ENCODE measurements at places on chromosomes 11 and 22. TPM values are rescaled to one million over a fixed set of nuclear protein-coding genes. Genes with fewer than 3 reads are reported as not detected.

GRCh38 chr11:66951927-66952337, 6.3 kb downstream of the PC start:
- DNase-seq, result no peak

DNA sequence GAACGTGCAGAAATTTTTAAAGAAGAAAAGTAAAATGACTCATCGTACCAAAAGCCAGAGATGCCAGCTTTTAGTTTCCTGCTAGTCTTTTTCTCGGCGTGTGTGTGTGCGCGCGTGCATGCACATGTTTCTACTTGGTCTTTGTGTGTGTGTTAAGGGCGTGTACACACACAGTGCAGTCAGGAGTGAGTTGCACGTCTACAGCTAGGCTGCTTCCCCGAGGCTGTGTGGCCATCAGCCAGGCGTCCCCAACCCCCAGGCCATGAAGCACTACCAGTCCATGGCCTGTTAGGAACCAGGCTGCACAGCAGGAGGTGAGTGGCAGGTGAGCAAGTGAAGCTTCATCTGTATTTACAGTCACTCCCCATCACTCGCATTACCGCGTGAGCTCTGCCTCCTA, 36.4 kb downstream of the KCNQ1 start:
- no peak for DNase-seq

GRCh38 chr11:73199446-73199845, 18.6 kb upstream of the P2RY2 start:
- no peak for DNase-seq

DNA sequence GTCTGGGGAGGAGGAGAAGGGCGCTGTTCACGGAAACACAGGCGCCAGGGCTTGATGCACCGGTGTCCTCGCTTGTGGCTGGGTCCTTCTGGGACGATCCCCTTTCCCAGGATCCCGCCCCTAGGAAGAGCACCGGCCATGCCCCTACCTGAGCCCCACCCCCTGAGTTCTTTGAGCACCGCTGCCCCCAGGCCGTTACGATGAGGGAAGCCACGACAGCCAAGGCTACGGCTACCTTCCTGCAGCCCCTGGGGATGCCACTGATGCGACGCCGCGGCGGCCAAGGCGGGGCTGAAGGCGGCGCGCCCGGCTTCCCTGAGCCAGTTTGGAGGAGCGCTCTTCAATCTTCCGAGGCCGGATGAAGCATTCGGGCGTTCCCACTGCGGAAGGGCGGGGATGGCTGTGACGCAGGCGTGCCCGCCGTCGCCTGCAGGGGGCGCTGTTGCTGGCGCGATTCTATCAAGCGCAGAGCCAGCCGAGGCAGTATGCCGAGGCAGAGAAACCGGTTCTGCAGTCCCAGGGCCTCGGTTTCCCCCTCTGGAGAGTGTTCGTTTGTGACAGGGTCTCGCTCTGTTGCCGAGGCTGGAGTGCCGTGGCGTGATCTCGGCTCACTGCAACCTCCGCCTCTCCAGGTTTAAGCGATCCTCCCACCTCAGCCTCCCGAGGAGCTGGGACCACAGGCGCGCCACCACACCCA, 9.7 kb upstream of the NEFH start:
- DNase-seq, result peak; percentile 76

- no peak for DNase-seq
Observed at GRCh38 chr11:64034411-64034811, 1.3 kb upstream of the FLRT1 start.

DNA sequence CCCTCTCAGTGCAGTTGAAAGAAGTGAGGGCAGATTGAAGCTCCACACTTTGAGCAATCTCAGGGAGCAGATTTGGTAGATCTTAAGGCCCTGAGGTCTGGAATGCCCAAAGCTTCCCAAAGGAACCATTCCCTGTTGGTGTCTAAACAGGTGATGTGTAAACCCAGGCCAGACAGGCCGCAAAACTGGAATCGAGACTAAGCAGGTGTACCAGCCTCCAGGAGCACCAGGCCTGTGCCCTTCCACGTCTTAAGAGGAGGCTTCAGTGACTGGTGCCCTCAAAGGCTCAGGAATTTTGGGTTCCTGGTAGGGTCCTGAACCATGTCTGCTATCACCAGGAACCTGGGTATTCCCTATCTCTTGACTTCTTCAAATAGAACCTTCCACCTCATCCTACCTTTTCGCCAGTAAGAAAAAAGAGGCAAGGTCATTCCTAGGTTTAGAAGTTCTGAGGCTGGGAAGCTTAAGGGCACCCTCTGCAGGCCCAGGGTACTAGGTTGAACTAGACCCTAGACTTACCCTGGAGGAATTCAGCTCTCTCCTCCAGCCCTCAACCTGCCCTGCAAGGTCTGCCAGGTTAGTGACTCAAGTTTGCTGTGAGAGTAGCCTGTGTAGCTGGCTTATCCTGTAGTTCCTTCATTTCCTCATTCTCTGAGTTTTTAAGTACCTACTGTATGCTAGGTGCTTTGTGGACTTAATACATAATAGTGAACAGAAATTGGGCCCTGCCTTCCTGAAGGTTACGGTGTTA, 100.0 kb upstream of the NNMT start:
- peak; percentile 42 for DNase-seq

DNA sequence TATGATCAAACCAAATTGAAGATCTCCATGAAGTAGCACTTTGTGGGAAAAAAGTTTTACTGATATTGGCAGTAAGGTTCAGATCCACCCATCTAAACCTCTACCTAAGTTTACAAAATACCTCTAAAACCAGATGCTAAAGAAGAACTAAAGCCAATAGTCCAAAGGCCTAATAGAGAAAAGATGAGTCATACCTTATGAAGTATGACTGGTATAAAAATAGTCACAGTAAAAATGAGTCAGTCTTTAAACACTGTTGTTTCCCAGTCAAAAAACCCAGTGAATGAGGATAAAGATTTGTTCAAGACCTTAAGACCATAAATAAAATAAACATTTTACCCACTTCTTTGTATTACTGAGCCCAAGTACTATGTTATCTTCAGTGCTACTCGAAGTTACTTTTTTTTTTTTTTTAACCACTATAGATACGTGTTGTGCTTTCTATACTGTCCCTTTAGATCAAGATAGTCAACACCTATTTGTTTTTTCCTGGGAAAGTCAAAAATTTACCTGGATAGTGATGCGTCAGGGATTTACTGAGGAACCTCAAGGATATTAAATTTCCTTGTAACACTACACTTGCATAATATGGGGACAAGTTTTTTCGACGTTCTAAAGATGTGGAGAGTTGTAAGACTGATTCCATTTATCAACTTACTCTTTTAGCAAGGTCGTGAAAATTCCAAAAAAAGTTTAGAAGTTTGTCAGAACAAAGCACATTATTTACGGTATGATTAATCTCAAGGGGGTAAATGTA, 87.3 kb downstream of the CCDC73 start:
- DNase-seq, result no peak

DNA sequence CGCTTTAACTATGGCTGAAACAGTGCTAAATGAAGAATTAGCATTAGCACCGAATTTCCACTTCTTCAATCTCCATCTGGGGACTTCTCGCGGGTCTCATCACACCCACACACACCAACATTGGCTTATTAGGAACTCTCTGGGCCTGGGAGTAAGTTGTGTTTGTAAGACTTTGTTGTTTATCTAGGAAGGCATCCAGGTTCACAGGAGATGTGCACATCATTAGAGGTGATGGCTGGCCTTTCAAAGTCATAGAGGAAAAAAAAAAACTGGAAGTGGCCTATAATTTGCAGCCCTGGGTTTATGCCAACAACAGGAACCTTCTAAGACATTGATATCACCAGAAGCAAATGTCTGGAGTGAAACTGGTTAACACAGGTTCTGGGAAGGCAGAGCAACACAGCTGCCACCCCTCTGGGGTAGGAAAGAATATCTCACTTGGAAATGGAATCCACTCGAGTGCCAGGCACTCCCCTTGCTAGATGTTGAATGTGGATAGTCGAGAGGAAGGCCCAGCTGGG, 84.5 kb downstream of the TRAF6 start:
- DNase-seq, result no peak

GRCh38 chr22:44455963-44456358, 42.1 kb downstream of the RTL6 start:
- DNase-seq, result no peak

DNA sequence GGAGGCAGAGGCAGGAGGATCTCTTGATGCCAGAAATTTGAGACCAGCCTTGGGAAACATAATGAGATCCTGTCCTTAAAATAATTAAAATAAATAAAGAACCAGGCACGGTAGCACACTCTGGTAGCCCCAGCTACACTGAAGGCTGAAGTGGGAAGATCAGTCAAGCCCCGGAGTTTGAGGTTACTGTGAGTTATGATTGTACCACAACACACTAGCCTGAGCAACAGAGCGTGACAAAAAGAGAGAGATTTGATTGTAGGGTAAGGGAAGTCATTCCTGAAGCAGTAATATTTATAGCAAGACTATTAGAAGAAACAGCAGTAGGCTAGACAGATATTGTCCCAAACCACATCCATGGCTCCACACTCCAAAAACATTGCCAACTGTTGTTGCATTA, 1408.4 kb upstream of the TENM4 start:
- DNase-seq, result no peak

- no peak for DNase-seq
Observed at GRCh38 chr22:28015676-28016601, 96.9 kb upstream of the PITPNB start.

DNA sequence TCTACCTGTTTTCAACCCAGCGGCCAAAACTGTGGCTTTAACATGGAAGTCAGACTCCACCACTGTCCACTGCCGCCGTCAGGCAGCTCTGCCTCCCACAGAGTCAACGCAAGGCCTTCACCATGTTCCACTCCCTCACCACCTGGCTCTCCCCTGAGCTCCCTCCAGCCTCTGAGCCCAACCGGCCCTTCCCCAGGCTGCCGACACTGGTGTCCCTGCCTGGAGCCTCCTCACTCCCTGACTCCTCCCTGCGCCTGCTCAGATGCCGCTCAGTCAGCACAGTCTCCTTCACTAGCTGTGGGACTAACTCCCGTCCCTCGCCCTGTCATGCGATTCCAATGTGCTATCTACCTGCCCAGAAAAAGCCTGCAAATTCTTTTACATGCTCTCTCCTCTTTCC, 16.3 kb downstream of the SULT4A1 start:
- DNase-seq, result no peak

Gene GAB4
- total RNA-seq, result not detected

Gene SLC25A18
- not detected for total RNA-seq

Gene RAG1
- total RNA-seq, result 0.37 TPM

Gene ACTN3
- total RNA-seq, result 0.17 TPM

Gene YPEL4
- total RNA-seq, result 1.1 TPM

Gene BCO2
- 1.7 TPM for total RNA-seq

Gene MAML2
- 26.4 TPM for total RNA-seq

Gene FXYD2
- total RNA-seq, result 19.5 TPM

Gene UBE4A
- total RNA-seq, result 37.3 TPM
